IMR-90 (cell line): ENCODE measurements at places on chromosomes 5 and 9. TPM values are rescaled to one million over a fixed set of nuclear protein-coding genes. Genes with fewer than 3 reads are reported as not detected.
A peak's percentile ranks its signal among the peaks of the same experiment; 100 is the strongest.

PCDHGA4 gene
- total RNA-seq: 5.0 and 5.4 TPM in 2 replicates

PCDHGA7 gene
- 3.3 and 3.4 TPM in 2 replicates for total RNA-seq

DNA sequence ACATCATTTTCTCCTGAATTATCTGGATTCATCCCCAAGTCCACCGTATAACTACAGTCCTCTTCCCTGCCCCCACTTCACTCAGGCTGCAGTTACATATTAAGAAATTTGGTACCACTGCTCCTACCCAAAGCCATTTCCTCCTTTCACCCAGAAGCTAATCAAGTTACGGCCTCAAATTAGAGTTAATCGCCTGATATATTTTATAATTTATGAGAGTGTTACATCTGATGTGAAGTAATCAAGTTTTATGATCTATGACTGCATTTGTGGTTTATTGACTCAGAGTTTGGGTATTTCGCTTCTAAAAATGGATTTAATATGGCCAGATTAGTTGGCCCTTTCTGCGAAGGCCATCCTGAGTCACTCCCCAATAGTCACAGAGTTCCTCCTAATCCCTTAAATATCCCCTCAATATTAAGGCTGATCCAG, 223.6 kb upstream of the KIF2A start:
- peak; percentile 16 for DNase-seq

GRCh38 chr5:29262339-29263123, 1931.0 kb upstream of the CDH6 start:
- no peak for DNase-seq

DNA sequence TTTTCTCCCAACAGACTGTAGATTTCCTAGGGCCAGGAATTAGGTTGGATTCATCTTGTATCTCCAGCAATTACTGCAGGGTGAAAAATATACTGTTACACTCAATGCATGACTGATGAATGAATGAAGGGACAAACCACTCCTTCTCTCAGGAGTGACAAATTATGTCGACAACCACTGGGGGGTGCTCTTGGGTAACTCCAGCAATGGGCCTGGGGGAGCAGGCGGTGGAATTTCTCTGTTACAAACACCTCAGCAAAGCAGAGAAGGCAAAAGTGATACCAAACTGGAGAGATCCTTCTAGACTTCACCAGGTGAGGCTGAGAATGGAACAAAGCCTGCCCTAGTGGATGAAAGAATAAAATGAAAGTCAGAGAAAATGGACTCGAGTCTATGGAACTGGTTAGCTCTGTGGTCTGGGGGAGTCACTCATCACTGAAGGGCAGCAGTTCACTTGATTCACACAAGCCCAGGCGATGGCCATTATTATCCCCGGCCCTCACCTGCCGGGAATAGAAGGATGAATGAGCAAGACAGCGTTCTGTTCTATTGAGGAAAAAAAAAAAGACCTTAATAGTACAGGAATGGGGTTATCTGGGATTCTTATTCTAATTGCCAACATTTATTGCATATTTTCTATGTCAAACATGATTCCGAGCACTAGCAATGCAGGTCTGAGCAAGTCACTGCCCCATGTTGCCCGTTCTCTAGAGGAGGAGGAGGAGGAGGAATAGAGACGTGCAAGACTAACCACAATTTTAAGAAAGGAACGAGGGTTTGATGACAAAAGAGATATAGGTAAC, 341.1 kb downstream of the ASTN2 start:
- DNase-seq: no peak

DNA sequence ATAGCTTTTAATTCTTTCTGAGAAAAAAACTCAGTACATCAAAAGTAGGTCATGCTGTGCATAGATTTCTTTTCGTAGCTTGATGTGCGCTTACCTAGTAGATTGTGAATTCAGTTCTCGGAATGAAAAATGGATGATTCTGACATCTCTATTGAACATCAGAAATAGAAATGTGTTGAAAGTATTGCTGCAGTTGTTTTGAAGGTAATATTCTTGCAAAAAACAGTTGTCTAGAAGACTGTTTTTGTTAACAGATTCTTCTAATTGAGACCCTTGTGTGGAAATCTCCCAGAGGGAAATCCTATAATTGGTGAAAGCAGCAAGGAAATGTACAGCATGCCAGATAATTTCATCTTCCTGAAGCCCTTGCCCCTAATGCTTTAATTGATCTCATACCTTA, 54.5 kb downstream of the MACIR start:
- no peak for DNase-seq
